ENCODE measurements at places on chromosomes 7 and 10. TPM values are rescaled to one million over a fixed set of nuclear protein-coding genes. Genes with fewer than 3 reads are reported as not detected.

DNA sequence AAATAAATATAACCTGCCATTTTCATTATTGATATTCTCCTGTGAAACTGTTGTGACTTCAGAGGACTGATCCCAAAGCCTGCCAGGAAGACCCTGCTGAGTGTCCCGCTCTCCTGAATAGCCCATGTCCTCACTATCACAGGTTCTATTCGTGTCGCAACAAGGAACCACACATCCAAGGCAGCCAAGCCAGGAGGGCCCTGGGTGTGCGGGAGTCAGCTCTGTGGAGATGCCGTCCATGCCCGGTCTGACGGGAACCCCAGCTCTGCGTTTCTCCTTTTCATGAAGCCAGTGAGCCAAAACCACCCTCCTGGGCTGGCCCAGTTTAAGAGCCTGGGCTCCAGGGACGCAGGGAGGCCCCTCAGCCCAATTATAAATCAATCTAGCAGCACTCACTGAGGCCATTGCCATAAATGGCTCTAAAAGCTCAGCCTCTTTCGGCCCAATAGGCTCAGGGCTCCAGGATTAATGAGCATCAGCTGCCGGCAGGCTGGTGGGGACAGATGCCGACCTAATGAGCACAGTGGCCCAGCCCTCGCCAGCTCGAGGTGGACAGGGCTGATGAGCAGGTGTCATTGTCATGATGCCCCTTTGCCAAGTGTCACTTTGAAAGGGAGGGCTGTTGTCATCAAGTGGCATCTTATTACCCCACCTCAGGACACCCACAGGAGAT lies 177.9 kb downstream of the PLXNA4 start:
- no peak for DNase-seq

GRCh38 chr7:95200741-95201140 lies 123.6 kb downstream of the PON1 start:
- no peak for DNase-seq

DNA sequence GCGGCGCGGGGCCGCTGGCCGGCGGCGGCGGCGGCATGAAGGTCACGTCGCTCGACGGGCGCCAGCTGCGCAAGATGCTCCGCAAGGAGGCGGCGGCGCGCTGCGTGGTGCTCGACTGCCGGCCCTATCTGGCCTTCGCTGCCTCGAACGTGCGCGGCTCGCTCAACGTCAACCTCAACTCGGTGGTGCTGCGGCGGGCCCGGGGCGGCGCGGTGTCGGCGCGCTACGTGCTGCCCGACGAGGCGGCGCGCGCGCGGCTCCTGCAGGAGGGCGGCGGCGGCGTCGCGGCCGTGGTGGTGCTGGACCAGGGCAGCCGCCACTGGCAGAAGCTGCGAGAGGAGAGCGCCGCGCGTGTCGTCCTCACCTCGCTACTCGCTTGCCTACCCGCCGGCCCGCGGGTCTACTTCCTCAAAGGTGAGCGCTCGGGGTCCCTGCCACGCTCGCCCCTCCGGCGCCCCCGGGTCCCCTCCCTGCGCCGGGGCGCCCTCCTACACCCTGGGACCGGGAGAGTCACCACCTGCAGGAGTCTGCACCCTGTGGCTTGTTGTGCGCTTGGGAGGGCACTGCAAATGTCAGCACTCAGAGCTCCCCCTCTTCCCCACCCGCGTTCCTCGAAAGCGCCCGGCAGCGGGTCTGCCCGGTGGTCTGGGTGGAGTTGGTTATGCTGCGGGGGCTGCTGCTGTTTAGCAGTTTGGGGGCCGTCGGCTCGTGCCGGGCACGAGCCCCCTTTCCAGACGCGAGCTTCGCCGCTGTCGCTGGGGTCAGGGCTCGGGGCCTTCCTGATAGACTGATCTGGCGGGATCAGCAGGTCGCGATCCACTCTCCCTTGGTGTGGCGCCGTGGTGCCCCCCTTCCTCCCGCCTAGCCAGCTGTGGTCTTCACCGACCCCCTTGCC lies 627 bp downstream of the DUSP5 start:
- DNase-seq, result no peak

DNA sequence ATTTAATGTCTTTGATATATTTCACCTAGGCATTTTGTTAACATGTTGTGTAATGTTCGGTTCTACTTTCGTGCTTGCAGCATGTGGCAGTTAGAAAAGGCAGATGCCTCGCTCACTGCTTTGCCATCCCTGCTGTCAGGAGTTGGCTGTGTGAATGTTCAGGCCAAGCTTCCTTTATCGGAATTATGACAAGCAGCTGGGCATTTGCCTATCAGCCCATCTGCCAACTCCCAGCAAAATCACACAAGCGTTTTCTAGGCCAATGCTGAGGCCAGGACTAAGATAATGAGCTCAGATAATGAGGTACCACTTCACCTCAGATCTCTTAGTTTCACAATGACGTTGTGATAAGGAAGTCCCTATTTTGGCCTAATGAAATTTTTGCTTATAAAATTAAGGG lies 212.7 kb upstream of the FAM3C start:
- no peak for DNase-seq

DNA sequence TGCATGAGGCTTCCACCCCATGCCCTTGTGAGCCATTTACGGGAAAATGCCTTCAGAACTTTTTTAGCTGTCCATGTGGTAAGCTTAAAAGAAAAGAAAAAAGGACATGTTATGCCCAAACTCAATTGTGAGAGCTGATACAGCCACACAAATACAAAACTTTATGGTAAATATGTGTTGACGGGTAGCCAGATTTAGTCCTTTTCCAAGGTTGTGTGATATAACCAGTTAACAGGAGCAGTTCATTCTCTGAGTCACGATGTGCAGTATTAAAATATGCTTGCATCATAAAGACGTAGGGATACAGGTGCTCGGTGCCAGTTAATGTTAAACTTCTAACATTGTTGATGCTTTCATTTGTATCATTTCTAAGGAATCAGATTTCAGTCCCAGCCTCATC lies 350.4 kb downstream of the DNAJB6 start:
- no peak for DNase-seq

DNA sequence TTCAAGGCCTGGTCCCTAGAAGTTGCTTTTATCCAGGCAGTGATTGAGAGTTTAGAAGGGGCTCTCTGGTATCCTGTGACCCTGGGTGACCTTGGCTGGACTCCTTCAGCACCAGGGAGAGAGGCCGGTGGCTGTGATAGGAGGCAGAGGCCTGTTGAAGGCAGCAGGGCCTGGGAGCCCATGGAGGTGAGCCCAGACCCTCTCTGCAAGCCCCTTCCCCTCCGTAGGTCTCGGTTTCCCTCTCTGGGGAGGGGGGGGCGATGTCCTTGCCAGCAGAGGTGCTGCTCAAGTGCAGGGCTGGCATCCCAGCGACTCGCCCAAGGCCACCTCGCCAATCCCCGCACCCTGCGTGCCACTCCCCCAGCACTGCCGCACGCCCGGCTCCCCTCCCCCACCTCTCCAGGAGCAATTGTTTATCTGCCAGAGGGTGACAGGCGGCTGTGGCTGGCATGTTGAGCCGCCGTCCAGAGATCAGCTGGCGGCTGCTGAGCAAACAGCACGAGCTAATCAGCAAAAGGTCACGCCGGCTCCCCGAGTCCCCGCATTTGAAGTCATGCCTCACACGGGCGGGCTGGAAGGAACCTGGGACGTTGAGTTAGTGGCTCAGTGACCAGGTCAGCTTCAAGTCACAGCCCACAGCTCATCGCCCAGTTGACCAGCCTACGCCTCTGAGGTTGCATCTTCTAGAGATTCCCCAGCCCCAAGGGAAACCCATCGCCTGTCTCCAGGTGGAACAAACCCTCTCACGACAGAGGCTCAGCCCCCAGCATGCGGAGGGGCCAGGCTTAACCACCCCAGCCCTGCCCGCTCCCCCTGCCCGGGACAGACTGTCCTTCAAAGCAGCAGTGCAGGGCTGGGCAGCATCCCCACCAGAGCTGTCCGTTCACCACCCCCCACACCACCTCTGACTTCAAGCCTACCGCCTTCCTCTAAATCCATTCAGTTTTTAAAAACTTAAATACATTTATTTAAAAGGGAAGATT lies 43.7 kb downstream of the ELFN1 start:
- no peak for DNase-seq

GRCh38 chr10:68163735-68164134 lies 54.4 kb downstream of the MYPN start:
- no peak for DNase-seq

DNA sequence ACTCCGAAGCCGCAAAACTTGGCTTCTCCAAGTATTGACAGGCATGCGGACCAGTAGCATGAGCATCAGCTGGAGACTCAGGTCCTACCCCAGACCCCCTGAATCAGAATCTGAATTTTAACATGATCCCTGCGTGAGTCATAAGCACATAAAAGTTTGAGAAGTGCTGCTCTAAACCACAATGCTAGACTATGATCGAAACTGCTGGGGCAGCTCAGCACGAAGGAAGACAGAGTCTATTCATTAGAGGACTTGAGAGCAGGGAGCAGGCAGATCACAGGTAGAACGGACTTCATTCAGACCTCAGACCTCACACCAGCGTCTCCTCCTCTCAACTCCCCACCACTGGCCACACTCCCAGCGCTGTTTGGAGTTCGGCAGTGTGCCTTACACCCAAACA lies 16.9 kb downstream of the CAMK2G start:
- peak; percentile 58 for DNase-seq

The C10orf67 gene
- 0.10 TPM for polyA plus RNA-seq

The PRSS37 gene
- not detected for polyA plus RNA-seq

The RBP3 gene
- polyA plus RNA-seq, result not detected

The UCMA gene
- not detected for polyA plus RNA-seq

The CISD1 gene
- polyA plus RNA-seq, result 57.1 TPM

The BICC1 gene
- 32.1 TPM for polyA plus RNA-seq

The ZNF107 gene
- 1.8 TPM for polyA plus RNA-seq

Measured in BJ (cell line).